ENCODE measurements at places on chromosomes 2 and 18.

- no peak for DNase-seq
Measured at GRCh38 chr2:162075689-162076132, 1.7 kb upstream of the DPP4 start.

GRCh38 chr2:141957827-141958450, 172.9 kb downstream of the LRP1B start:
- no peak for DNase-seq

DNA sequence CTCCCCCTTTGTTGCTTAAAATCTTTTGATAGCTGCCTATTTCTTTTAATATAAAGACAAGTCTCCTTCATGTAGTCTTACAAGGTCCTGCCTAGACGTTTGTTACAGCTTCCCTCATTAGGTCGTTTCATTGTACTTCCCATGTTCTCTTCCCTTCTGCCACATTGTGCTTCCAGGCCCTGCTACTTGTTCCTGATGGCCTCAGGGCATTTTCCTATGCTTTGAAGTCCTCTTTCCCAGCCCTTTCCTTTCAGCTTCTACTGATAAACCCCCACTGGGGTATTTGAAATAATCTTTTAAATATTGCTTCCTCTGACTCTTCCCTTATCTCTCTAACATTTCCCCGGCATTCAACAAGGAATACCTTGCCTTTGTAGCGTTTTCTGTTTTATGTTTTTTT, 67.4 kb downstream of the UBE2E3 start:
- DNase-seq: no peak

- DNase-seq: no peak
Measured at GRCh38 chr2:65604246-65604645, 171.8 kb upstream of the SPRED2 start.

DNA sequence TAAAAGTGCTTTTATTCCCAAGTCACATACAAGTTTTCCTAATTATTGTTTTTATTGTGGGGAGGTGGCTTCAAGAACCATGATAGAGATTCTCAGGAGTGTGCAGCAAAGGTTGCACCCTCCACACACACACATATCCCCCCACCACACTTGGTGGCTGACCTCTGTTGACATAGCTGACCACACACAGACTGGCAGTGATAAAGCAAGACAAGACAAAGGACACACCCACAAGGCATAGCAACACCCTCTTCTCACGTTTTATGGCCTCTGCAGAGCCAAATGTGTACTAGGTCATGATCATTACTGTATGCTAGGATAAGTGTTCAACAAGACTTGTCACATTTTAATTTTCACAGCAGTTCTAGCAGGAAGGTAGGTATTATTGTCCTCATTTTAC, 143.0 kb upstream of the EPC2 start:
- DNase-seq: no peak

DNA sequence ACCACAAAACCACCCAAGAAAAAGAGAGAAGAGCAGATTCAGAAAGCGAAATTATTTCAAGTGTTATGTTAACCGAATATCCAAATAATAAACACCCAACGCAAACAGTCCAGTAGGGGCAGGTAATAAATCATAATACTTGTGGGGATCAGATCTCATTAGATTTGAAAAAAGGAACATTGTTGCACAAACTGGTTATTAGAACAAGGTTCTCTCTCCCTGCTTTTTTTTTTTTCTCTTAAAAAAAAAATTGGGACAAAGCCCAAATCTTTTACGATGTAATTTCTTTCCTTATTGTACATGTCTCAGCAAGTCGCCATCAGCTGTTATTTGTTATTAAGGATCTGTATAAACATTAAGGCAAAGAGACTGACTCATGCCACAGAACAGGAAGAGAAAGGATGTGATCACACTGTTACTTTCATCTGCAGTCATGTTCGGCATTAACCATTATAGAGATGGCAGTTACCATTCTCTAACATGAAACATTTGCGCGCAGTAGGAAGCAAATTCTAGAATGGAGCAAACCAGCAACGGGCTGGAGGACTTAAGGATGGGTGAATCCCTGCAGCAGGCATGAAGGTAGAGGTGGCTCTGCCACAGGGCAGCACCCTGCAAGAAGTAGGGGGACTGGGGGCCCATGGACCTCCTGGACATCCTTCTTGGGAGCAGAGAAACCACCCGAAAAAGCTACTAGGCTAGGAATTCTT, 42.0 kb downstream of the EPHA4 start:
- no peak for DNase-seq

- DNase-seq: no peak
Measured at GRCh38 chr2:194205568-194206227, 1451.3 kb upstream of the SLC39A10 start.

DNA sequence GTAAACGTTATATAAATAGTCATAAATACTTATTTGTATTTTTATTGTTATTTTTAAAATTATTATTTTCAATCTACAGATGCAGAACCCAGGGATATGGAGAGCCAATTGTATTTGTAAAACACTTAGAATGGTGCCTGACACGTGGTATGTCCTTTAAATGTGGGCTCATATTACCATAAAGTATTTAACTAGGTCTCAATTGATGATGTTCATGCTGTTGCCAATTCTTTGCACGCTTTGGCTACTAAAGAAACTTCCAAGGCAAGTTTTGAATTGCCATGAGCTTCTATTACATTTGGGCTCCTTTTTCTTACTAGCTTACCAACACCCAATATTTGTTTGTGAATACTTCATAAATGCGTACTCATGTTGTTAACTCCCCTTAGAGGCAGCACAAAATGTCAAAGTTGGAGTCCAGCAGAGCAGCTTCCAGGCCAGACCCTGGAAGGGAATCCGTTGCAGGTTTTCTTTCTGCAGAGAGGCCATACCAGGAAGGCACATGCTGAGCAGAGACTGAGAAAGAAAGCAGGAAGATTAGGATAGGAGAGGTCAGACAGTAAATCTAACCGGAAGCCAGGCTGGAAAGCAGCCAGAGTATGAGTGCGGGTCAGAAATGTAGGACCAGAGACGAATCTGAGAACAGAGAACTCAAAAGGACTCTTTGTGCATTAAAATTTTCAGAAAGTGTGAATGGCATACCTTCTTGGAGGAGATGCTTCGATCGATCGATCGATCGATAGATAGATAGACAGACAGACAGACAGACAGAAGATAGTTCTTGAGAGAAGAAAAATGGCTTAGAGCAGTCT, 4.2 kb upstream of the NOSTRIN start:
- DNase-seq: no peak

- peak; percentile 23 for DNase-seq
Measured at GRCh38 chr18:13726972-13727331, 479 bp downstream of the RNMT start.

- no peak for DNase-seq
Measured at GRCh38 chr2:162022290-162022945, 51.6 kb downstream of the DPP4 start.

GRCh38 chr18:1779587-1779986, 791.7 kb downstream of the METTL4 start:
- no peak for DNase-seq

DNA sequence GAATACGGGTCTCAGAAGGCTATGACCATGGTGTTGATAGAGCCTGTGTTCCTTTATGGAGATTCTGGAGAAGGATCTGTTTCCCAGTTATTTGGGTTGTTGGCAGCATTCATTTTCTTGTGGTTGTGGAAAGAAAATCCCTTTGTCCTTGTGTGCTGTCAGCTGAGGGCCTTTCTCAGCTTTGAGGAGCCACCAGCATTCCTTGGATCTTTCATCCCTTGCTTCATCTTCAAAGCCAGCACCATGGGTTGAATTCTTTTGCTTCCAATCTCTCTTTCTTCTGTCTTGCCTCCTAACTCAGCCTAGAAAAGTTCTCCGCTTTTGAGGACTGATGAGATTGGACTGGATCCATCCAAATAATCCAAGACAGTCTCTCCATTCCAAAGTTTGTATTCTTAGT, 103.2 kb upstream of the MMADHC start:
- no peak for DNase-seq

GRCh38 chr2:116706396-116706795, 1108.1 kb upstream of the DDX18 start:
- DNase-seq: no peak

DNA sequence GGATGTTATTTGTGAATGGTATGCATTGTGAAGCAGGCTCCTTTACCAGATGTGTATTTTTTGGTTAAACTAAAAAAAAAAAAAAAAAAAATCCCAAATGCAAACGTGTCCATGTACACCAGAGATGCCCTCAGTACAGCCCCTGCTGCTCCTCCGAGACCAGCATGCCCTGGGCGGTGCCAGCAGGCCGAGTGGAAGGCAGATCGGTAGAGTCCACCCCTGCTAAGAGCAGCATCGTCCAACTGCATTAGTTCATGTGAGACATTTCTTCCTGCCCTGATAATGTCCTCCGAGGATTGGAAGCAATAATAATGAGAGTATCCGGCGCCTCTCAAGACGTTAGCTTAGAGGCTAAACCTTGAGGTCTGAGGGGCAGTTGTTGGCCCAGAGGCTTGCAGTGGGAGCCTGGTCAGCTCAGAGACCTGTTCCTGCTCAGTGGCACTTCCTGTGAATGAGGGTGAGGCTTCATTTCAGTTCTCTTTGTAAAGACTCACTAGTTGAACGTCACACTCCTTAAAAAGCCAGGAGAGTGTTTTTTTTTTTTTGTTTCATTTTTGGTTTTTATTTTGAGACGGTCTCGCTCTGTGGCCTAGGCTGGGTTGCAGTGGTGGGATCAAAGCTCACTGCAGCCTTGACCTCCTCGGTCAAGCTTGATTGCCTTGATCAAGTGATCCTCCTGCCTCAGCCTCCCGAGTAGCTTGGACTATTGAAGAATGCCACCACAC, 5.6 kb downstream of the SLC66A3 start:
- no peak for DNase-seq

DNA sequence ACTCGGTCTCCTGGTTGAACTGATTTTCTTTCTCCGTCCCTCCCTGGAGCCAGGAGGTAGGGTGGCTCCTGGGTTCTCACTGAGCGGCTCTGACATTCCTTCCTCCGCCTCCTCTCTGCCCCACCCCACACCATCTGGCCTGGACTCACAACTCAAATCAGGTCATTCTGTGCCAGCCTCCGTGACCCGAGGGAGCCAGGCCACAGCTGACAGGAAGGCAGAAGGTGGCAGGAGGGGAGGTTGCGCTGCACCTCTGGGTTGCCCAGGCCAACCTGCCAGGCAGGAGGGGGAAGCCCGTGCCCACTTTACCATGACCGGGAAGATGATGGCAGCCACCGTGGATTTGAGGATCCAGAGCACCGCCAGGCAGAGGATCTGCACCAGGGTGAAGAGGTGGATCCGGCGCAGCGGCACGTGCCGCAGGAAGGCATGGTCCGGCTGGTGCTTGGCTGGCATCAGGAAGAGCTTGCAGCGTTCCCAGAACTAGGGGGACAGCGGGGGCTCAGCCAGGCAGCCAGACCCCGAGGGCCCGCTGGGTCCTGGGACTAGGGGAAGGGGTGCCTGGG, 28.3 kb downstream of the MTHFD2 start:
- DNase-seq: no peak

DNA sequence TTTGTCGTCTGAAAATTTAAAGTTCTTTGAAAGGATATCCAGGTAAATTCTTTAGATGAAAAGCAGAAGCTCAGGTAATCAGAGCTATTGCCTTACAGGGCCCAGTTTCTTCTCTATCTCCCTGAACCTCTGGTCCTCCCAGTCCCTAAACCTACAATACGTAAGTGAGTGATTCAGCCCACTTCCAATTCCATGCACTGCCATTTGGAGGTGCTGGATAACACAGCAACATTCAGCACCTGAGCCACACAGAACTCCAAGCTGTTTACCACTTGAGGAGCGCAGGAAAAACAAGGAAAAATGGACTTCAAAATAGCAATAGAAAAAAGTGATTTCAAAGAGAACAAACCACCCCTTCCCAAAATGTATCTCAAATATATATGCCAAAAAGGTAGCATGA, 105.0 kb upstream of the DNAJC10 start:
- no peak for DNase-seq

Data from HEK293T (cell line).